ENCODE measurements at places on chromosomes 7 and 10.

- DNase-seq: no peak
Measured at GRCh38 chr10:78600740-78601139, 468.0 kb upstream of the ZMIZ1 start.

GRCh38 chr10:60952846-60953220, 8.8 kb upstream of the RHOBTB1 start:
- no peak for DNase-seq

GRCh38 chr7:21497072-21497471, 45.8 kb upstream of the DNAH11 start:
- DNase-seq: no peak

DNA sequence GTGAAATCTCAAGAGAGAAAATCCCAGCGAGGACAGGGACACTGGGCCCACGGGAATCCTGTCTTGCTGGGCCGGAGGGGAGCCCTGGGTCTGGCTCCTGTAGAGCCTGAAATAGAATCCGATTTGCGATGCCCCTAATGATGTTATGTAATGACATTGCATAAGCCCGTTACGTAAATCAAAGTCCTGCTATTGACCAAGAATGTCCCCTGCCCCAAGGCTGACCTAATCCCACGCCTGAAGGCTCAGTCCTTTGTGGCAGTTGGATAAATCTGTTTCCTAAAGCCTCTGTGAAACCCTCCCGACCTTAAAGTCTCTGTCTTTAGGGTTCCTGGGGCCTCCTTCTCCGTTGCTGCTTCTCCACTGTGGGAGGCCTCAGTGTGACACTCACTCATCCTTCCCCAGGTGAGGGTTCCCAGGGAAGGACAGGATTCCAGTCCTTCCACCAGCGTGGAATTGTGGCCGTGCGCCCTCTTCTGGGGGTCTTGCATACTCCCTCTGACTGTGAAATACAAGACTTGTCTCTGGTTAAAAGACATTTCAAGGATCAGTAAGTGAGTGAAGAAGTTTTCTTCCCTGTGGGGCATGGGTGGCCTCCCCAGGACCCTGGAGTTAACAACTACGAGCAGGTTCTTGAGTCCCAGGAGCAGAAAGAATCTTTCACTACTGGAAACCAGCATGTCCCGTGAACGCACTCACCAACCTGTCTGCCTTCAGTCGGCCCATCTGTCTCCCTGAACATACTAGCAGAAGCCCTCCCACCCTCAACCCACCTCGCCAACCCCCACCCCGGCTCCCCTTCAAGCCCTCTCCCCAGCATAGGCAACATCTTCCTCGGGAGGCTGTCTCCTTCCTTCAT, 19.8 kb downstream of the ZNF467 start:
- no peak for DNase-seq

DNA sequence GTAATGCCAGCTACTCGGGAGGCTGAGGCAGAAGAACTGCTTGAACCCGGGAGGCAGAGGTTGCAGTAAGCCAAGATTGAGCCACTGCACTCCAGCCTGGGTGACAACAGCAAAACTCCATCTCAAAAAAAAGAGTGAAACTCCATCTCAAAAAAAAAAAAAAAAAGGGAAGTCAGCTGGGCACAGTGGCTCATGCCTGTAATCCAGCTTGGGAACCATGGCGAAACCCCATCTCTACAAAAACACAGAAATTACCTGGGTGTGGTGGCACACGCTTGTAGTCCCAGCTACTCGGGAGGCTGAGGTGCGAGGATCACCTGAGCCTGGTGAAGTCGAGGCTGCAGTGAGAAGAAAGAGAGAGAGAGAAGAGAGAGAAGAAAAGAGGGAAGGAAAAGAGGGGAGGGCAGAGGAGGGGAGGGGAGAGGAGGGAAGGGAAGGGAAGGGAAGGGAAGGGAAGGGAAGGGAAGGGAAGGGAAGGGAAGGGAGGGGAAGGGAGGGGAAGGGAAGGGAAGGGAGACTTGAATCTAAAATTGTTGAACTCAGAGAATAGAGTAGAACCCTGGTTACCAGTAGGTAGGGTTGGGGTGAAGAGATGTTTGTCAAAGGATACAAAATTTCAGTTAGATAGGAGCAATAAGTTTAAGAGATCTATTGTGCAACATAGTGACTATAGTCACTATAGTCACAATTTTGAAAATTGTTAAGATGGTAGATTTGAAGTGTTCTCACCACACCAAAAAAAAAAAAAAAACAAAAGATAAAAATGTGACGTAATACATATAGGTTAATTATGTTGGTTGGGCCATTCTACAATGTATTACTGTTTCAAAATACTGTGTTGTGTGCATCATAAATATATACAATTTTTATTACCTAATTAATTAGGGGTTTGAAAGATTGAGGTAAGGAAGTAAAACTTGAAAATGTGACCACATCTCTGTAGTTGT, 2.5 kb downstream of the SLC16A9 start:
- no peak for DNase-seq

- no peak for DNase-seq
Measured at GRCh38 chr7:7920056-7920455, 48.5 kb upstream of the GLCCI1 start.

DNA sequence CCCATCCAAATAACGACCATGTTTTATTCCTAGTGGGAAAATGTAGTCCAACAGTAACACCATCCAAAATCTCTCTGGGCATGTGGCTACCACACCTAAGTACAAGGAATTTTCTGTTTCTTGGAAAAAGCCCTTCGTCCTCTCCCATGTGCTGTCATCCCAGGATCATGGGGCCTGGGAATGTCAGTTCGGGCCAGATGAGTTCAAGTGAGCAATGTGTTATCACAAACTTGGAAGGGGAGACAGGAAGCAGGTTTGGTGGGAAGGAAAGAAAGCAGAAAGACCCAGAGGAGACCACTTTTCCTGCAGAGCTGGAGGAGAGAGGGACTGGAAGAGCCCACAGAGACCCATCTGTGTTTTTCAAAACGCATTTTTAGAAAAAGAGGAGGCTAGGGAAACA, 110.8 kb downstream of the PLXNA4 start:
- no peak for DNase-seq
